Dermis microvascular lymphatic vessel endothelial cell (primary cell): ENCODE measurements at places on chromosomes 4 and X. TPM values are rescaled to one million over a fixed set of nuclear protein-coding genes. Genes with fewer than 3 reads are reported as not detected.
A peak's percentile ranks its signal among the peaks of the same experiment; 100 is the strongest.

GRCh38 chr4:113077575-113077974 lies 28.1 kb downstream of the ANK2 start:
- DNase-seq: no peak

DNA sequence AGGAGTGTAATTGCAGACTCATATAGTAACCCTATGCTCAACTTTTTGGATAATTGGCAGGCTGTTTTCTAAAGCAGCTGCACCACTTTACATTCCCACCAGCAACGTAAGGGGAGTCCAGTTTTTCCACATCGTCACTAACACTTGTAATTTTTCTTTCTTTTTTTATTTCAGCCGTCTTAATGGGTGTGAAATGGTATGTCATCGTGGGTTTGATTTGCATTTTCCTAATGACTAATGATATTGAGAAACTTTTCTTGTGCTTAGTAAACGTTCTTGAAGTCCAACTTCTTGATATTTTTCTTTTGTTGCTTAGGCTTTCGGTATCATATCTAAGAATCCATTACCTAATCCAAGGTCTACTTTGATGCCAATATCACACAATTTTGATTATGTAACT lies 95.3 kb upstream of the IL1RAPL1 start:
- DNase-seq: no peak

GRCh38 chrX:17440258-17440657 lies 65.3 kb downstream of the NHS start:
- DNase-seq: no peak

DNA sequence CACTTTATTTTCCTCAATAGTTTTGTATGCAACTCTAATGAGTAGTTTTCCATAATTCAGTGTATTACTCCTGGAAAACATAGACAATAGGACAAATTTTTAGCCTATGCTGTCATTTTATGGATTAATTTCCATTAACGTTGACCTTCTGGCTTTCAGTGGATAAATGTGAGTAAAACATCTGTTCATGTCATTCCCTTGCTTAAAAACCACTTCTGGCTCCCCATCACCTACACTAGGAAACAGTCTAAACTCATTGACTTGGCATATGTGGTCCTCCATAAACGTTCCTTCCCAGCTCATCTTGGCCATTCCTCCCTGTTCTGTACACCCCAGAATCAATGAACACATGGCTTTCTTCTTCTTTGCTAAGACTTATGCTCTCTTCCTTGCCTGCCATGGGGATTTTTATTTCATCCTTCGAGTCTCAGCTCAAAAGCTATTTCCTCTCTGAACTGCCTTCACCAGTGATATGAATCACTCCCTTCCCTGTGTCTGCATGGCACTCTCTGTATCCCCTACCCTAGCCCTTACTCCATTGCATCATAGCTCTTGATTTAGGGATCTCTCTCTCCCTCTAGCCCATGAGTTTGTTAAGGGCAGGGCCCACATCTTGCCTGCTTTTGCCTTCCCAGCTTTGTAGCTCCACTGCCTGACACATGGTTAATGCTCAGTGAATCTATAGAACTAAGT lies 34.8 kb downstream of the DOCK11 start:
- no peak for DNase-seq

GRCh38 chr4:93199492-93199891 lies 629.1 kb upstream of the ATOH1 start:
- DNase-seq: peak; percentile 1

- no peak for DNase-seq
These were observed 36.4 kb downstream of the HTRA3 start for GRCh38 chr4:8305851-8306471.

EMD gene
- total RNA-seq: 17.8 and 20.5 TPM in 2 replicates

PHKA1 gene
- 4.9 and 6.4 TPM in 2 replicates for total RNA-seq

NOX1 gene
- total RNA-seq: not detected in 2 replicates
